ENCODE measurements at places on chromosomes 13 and 19.

GRCh38 chr13:106518512-106518911 is 16.9 kb downstream of the EFNB2 start:
- no peaks in the 10 kb centered on the region for H3K4me1 ChIP-seq
- no peak overlapping the region for H3K4me3 ChIP-seq
- H3K27me3 ChIP-seq = no peaks in the 10 kb centered on the region

GRCh38 chr13:53015971-53016370 is 12.6 kb upstream of the OLFM4 start:
- H3K27ac ChIP-seq = no peak overlapping the region
- no peaks in the 10 kb centered on the region for H3K27me3 ChIP-seq

GRCh38 chr19:46225558-46226004 is 4.0 kb upstream of the IGFL1 start:
- H3K4me1 ChIP-seq = peaks cover 24% of the 10 kb centered on the region
- no peaks in the 10 kb centered on the region for H3K27me3 ChIP-seq
- H3K36me3 ChIP-seq = no peaks in the 10 kb centered on the region
- no peak for DNase-seq
- H3K27ac ChIP-seq = no peak overlapping the region

DNA sequence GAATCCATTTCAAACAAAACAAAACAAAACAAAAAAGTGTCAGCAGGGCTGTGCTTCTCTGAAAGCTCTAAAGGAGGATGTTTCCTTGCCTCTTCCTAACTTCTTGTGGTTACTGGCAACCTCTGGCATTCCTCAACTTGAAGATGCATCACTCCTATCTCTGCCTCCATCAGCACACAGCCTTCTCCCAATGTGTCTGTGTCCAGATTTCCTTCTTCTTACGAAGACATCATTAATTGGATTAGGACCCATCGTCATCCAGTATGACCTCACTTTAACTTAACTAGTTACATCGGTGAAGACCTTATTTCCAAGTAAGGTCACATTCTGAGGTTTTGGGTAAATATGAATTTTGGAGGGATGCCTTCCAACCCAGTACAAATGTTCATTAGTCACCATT is 33.8 kb upstream of the GTF2F2 start:
- no peaks in the 10 kb centered on the region for H3K4me1 ChIP-seq
- H3K27me3 ChIP-seq = no peaks in the 10 kb centered on the region
- no peak overlapping the region for H3K27ac ChIP-seq
- no peak overlapping the region for H3K4me3 ChIP-seq
- H3K36me3 ChIP-seq = no peaks in the 10 kb centered on the region

DNA sequence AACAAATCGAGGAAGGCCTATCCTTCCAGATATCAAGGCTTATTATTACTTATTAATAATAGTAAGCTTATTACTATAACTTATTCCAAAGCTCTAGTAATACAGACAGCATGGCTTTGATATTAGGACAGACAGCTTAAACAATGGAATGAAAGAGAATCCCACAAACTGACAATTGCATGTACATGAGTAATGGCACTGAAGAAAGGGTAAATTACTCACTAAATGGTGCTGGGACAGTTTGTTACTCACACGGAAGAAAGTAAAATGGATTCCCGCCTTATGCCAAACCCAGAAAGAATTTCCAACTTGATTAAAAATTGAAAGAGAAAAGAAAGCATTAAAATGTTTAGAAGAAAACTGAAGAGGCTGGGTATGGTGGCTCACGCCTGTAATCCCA is 60.3 kb downstream of the MIPEP start:
- no peak for DNase-seq
- no peaks in the 10 kb centered on the region for H3K27me3 ChIP-seq
- H3K4me1 ChIP-seq = no peaks in the 10 kb centered on the region
- H3K27ac ChIP-seq = no peak overlapping the region
- H3K4me3 ChIP-seq = no peak overlapping the region

GRCh38 chr19:32464279-32464678 is 58.7 kb downstream of the DPY19L3 start:
- H3K27ac ChIP-seq = no peak overlapping the region
- no peaks in the 10 kb centered on the region for H3K4me1 ChIP-seq
- no peak for DNase-seq
- H3K36me3 ChIP-seq = peaks cover 24% of the 10 kb centered on the region
- H3K27me3 ChIP-seq = no peaks in the 10 kb centered on the region
- no peak overlapping the region for H3K4me3 ChIP-seq

GRCh38 chr19:4831304-4831978 is at the start of gene TICAM1:
TICAM1 (minus strand) TSS chr19:4831712; CDS start chr19:4818377, 13,335 bp downstream.
- no peaks in the 10 kb centered on the region for H3K36me3 ChIP-seq
- peak within 1 kb of the TSS; percentile 83 for H3K4me3 ChIP-seq
- no peaks in the 10 kb centered on the region for H3K4me1 ChIP-seq
- peak; percentile 88 for DNase-seq

- no peak for DNase-seq
- peak overlapping the region; percentile 46 for H3K4me3 ChIP-seq
- H3K27me3 ChIP-seq = no peaks in the 10 kb centered on the region
- no peaks in the 10 kb centered on the region for H3K36me3 ChIP-seq
- no peak overlapping the region for H3K27ac ChIP-seq
Measured at GRCh38 chr13:49219647-49220035, 497 bp upstream of the MLNR start.

DNA sequence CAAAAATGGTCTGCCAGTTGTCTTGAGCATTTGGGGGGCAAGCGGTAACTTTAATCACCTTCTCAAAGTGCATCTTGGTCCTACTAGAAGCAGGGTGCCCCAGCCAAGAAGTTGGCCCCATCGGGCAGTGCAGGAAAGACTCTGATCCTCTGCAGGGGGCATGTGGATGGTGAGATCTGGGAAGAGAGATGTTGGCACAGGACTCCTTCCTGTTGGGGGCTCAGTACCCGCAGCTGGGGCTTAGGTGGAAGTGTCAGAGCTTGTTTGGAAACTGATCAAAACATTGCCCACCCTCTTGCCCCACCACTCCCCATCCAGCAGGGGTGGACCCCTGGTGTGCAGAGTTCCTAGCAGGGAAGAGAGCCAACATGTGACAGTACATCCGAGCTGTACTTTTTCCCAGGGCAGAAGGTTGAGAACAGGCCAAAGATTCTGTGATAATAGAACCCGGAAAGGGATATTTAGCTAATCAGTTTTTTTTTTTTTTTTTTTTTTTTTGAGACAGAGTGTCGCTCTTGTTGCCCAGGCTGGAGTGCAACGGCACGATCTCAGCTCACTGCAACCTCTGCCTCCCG is 8.8 kb downstream of the RRAS start:
- no peak for DNase-seq
- peaks cover 27% of the 10 kb centered on the region for H3K36me3 ChIP-seq
- peak overlapping the region; percentile 3 for H3K27ac ChIP-seq
- H3K4me1 ChIP-seq = no peaks in the 10 kb centered on the region
- H3K4me3 ChIP-seq = no peak overlapping the region

GRCh38 chr13:63910511-63910910 is 2494.9 kb upstream of the PCDH20 start:
- H3K27me3 ChIP-seq = no peaks in the 10 kb centered on the region
- no peak overlapping the region for H3K27ac ChIP-seq
- H3K4me1 ChIP-seq = no peaks in the 10 kb centered on the region
- H3K36me3 ChIP-seq = no peaks in the 10 kb centered on the region

DNA sequence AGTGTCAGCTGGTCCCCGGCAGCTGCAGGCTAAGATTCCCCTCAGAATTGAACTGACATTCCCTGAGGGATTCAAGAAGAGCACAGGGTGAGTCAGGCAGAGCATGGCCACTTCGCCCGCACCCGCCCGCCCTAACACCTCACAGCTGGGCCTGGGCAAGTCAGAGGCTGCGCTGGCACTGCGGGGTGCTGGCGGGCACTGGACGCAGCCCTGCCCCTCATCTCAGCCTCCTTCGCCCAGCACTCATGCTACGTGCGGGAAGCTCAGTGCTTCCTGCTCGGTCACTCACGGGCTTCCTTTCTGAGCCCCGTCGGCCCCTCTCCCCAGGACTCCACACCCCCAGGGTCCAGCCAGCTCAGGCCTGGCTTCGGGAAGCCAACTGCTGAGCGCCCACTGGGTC is 56.9 kb downstream of the MLLT1 start:
- peaks cover 31% of the 10 kb centered on the region for H3K4me1 ChIP-seq
- H3K36me3 ChIP-seq = peaks cover 12% of the 10 kb centered on the region
- no peak overlapping the region for H3K4me3 ChIP-seq

DNA sequence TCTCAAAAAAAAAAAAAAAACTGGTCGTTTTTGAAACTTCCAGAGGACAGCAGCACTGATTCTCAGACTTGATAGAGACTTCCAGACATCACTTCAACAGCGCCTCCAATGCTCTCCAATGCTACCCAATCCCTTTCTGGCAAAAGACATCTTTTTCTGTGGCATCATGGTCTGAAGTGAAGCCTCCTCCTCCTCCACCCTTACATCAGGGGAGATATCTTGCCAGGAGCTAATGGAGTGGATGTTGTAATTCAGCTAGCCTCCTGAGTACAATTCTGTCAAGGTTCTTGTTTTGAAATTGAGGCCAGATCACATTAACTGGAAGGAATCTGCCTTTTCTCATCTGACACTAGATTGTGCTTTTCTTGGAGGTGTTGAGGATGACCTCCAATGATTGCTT is 24.2 kb downstream of the FXYD5 start:
- no peaks in the 10 kb centered on the region for H3K27me3 ChIP-seq
- no peak for DNase-seq
- H3K4me1 ChIP-seq = no peaks in the 10 kb centered on the region
- no peak overlapping the region for H3K4me3 ChIP-seq

GRCh38 chr13:78084401-78084800 is 165.8 kb upstream of the EDNRB start:
- DNase-seq = no peak
- H3K4me3 ChIP-seq = no peak overlapping the region
- no peaks in the 10 kb centered on the region for H3K27me3 ChIP-seq
- no peak overlapping the region for H3K27ac ChIP-seq
- H3K4me1 ChIP-seq = no peaks in the 10 kb centered on the region
- H3K36me3 ChIP-seq = no peaks in the 10 kb centered on the region

GRCh38 chr13:76696370-76696769 is 189.8 kb downstream of the KCTD12 start:
- H3K36me3 ChIP-seq = no peaks in the 10 kb centered on the region
- H3K4me3 ChIP-seq = no peak overlapping the region
- H3K27ac ChIP-seq = no peak overlapping the region
- no peaks in the 10 kb centered on the region for H3K4me1 ChIP-seq

Measured in tibial artery (tissue), 4 donors.